ENCODE measurements at places on chromosomes 1 and 21.

- peak; percentile 35 for DNase-seq
Observed at GRCh38 chr1:228166170-228166936, 749 bp downstream of the IBA57 start.

GRCh38 chr1:172746091-172746949, 87.4 kb downstream of the FASLG start:
- DNase-seq, result no peak

GRCh38 chr1:194281376-194281775, 1095.0 kb upstream of the B3GALT2 start:
- no peak for DNase-seq

GRCh38 chr1:101043776-101044175, 18.2 kb upstream of the DPH5 start:
- no peak for DNase-seq

GRCh38 chr1:52552236-52552504, 722 bp downstream of the TUT4 start:
- DNase-seq, result peak; percentile 35

DNA sequence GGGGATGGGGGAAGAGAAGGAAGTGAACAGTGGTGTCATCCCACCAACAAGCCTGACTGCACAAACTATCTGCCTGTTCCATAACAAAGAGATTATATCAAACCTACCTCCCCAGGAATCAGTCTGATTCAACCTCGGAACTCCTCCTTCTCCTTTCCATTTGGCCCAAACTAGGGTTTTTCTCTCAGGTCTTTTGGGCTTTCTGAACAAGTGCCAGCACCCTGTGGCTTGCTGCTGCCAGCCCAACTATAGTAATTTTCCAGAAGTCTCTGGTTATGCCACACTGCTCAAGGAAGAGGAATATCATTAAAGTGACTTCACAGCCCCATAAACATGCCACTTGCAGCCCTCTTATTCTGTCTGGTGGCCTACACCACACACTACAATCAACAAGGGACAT, 70.5 kb downstream of the RGS7 start:
- DNase-seq, result no peak

DNA sequence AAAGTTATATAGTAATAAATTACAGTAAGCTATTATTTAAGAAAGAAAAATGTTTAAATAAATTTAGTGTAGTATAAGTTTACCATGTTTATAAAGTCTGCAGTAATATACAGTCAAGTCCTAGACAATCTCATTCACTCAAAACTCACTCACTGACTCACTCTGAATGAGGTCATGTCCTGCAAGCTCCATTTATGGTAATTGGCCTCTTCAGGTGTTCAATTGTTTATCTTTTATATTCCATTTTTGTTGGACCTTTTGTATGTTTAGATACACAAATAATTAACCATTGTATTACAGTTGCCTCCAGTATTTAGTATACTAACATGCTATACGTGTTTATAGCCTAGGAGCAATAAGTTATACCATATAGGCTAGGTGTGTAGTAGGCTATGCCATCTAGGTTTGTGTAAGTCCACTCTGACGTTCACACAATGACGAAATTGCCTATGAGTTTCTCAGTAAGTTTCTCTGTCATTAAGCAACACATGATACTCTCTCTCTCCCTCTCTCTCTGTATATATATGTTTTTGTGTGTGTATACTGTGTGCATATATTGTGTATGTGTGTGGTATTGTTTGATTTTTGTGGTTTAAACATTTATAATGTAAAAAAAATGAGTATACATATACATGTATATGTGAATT, 161.2 kb downstream of the NCAM2 start:
- no peak for DNase-seq

DNA sequence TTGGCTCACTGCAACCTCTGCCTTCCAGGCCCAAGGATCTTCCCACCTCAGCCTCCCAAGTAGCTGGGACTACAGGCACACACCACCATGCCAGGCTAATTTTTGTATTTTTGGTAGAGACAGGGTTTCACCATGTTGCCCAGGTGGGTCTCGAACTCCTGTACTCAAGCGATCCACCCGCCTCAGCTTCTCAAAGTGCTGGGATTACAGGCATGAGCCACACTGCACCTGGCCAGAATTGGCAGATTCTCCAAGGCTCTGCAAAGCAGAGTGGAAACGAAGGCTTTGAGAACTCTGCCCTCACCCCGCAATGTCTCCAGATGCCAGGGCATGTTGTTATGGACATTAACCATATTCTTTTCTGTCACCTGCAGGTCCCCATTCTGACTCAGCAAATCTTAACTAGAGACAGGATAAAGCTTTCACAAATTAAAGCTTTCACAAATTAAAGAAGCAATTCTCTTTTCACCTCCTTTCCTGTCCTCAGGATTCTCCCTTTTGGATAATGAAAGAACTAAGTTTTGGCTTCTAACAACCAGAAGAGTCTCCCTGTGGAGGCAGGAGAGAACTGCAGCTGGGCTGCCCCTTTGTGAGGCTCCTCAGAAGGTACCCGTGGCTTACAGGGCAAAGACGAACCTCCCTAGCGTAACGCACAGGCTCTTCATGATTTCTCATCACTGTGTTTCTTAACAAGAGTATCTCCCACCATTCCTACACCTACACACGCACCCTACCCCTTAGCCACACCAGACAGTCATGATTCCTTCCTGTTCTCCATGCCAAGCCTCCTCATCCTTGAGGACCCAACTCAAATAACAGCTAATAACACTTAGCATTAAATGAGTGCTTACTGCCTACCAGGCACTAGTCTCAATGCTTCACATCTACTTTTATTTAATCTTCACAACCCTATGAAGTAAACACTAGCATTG, 29.8 kb downstream of the GPA33 start:
- no peak for DNase-seq

GRCh38 chr1:171793636-171794035, 12.2 kb downstream of the METTL13 start:
- no peak for DNase-seq

Measured in NCI-H1436 (cell line).